Activated CD8-positive, alpha-beta memory T cell treated with anti-CD3 and anti-CD28 coated beads, Interleukin-2, amount 50 U/mL, for 4 hours (primary cell): ENCODE measurements at places on chromosomes 12 and 14.

DNA sequence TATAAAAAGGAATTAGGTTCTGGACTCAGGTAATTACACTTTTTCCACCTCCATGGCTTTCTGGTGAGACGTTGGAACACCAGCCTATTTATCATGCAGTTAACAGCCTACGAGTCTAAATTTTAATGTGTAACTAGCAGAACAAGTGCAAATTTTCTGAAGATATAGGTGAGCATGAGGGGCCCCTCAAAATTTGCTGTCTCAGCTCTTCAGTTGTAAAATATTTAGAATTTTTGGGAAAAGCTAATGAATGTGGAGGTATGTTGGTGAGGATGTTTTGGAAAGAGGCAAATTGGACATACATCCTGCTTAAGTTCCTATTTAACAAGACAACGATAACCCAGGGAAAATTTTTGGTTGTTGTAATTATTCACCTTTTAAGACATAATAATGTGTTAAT is 25.3 kb upstream of the BCAT1 start:
- no peak for DNase-seq

- DNase-seq: no peak
Observed at GRCh38 chr12:25328072-25328712, 77.5 kb upstream of the KRAS start.

- no peak for DNase-seq
Observed at GRCh38 chr12:119207063-119207560, 28.4 kb downstream of the HSPB8 start.

DNA sequence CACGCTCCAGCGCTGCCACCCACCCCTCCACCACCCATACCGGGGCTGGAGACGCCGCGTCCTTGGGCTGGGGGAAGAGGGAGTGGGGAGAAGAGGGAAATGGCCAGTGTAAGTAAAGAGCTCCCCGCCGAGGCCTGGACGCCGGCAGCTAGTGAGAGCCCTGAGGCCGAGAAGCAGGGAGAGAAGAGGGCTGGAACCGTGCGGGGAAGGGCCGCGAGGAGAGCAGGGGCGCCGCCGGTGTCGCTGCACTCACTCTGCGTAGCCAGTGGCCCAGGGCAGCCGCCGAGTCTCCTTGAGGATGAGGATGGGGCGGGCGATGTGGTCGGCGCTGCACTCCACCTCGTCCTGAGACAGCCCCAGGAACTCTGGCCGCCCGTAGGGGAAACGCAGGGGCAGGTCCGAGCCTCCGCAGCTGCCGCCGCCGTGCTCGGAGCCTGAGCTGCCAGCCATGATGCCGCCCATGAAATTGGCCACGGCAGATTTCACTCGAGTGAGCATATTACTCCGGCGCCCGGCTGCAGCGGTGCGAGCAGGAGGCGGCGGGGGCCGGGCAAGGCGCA is 631 bp downstream of the PPM1H start:
- no peak for DNase-seq

- no peak for DNase-seq
Observed at GRCh38 chr12:121892673-121893561, 4.3 kb downstream of the PSMD9 start.

- no peak for DNase-seq
Observed at GRCh38 chr12:98757455-98757854, 112.4 kb downstream of the APAF1 start.

DNA sequence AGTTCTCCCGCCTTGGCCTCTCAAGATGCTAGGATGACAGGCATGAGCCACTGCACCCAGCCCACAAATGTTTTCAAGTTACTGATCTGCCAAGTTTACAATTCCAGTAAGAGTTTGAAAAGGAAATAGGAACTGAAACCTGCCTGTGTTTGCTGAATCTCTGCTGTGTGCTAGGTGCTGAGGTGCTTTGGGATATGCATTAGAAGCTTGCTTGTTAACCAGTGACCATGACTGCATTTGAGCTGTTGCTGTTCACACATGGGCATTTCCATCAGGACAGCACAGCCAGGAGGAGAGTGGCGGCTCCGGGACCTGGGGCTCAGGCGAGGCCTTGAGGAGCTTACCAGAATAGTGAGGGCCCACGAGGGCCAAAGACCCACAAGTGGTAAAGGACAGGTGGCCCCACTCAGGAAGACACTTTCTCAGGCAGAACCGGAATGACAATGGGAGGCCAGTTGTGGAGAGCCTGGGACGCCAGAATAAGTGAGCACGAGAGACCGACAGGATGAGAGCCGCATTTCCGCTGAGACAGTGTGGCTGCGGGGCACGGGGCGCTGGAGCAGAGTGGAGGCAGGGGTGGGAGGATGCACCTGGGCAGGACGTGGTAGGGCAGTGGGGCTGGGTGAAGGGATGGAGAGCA is 54.5 kb upstream of the MMP17 start:
- no peak for DNase-seq

GRCh38 chr12:30691122-30691879 is 4.4 kb downstream of the IPO8 start:
- DNase-seq: no peak

DNA sequence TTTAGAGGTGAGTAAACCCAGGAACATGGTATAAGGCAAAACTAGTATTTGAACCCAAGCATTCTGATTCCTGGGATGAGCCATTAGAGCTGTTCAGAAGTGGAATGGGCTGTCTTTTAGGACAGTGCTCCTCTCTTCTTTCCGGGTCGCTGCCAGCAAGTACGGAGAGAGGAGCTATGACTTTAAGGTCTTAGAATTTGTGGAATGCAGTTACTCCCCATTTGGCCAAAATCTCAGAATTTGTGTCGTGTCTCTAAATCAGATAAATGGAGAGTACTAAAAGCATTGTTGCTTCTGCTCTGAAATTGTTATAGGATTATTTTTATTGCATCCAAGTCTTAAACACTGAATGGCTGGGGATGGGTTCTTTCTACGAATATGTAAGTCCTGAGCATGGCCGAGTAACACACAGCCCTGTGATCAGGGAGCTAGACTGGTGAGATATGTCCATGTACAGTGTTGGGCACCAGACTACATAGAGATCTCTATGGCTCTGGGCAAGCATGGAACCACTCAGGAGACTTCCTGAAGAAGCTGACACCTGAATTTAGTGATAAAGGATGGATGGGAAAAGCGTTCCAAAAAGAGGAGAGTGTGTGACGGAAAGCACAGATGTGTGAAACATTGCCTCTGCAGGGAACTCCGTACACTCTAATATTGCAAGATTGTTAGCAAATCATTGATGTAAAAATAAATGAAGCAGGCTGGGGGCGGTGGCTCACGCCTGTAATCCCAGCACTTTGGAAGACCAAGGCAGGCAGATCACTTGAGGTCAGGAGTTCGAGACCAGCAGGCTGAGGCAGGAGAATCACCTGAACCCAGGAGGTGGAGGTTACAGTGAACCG is 184.7 kb downstream of the SRGAP1 start:
- DNase-seq: no peak

- no peak for DNase-seq
Observed at GRCh38 chr12:62106547-62107185, 153.5 kb upstream of the USP15 start.

- no peak for DNase-seq
Observed at GRCh38 chr14:56580221-56580711, 668 bp downstream of the TMEM260 start.

DNA sequence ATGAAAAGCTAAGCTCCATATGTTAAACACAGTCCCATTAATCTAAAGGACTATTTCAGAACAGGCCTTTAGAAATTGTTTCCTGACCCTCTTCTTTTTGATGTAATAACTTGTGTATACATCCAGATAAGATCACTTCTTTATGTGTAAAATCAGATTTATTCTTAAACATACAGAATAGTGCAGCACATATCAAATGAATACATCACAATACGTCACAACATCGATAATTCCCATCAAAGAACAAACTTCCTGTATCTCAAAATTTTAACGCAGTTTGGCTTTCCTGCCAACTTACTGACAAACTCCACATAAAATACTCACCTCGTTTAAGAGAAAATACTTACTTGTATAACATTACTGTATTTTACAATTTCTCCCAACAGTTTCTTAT is 108.7 kb downstream of the ITPR2 start:
- DNase-seq: no peak

GRCh38 chr12:1870086-1870485 is 48.4 kb downstream of the CACNA2D4 start:
- DNase-seq: no peak

- DNase-seq: peak; percentile 51
Observed at GRCh38 chr12:26097046-26097878, 27.6 kb downstream of the BHLHE41 start.

GRCh38 chr14:63759456-63759855 is 31.6 kb upstream of the SGPP1 start:
- no peak for DNase-seq

GRCh38 chr12:83313827-83314226 is 627.1 kb downstream of the TMTC2 start:
- no peak for DNase-seq

GRCh38 chr14:100717386-100717785 is 9.3 kb upstream of the DLK1 start:
- DNase-seq: no peak

DNA sequence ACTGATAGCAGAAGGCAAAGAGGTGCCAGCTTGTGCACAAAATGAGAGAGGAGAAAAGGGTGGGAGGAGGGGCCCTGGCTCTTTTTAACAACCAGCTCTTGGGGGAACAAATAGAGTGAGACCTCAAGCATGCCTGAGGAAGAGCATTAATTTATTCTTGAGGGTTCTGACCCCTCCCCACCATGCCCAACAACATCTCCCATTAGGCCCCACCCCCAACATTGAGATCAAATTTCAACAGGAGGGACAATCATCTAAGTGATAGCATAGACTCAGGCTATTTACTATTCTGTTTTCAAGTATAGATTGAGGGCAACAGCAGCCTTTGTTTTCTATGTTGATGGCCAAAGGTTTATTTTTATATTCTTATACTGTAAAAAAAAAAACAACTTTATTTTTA is 59.7 kb downstream of the FUT8 start:
- DNase-seq: no peak

DNA sequence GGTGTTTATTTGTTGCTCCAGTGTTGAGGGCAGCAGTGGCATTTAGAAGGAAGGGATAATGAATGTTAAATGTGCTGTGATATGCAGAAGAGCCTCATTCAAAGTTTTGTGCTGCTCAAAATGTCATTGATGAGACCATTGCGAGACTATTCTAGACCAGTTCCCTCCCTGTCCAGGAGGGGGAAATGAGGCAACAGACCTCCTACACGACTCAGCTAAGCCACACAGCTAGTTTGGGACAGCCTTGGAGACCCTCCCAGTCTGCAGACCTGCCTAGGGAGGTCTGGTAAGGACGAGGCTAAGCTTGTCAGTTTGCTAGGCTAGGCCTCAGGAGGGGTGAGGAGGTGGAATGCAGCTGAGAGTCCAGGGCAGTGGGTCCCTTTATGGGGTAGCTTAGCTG is 116.0 kb downstream of the NRXN3 start:
- no peak for DNase-seq

DNA sequence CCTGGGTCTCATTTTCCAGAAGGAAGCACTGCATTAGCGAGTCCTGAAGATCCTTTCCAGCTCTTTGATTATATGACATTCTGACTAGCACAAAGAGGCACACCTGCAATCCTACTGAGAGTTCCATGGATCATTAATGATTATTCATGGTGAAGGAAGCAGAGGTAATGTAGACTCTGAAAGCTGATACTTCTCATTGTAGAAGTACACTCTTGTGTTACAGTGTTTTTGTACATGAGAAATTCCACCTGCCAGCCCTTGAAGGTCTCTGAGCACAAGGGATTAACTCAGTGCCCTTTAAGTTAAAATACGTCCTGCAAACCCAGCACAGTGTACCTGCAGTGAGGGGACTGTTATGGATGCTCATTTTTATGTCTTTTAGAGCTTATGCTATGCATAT is 558.8 kb upstream of the FBXO33 start:
- no peak for DNase-seq

DNA sequence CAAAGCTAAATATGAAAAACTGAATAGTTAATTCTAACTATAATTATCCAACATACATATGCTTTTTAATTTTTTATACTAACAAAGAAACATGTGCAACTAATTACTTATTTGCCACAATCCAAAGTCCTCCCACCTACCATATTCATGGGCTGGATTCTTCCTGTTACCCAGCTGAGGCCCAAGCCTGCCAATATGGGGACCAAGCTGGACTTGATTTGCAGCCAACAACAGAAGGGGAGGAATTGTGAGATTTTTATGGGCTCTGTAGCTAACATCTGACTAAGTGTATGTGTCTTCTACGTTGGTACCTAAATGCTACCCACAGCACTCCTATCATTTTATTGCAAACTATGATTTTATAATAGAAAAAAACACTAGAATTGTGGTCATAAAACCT is 13.1 kb upstream of the ANKS1B start:
- DNase-seq: no peak

- DNase-seq: peak; percentile 61
Observed at GRCh38 chr14:106694638-106695393, 1168.4 kb downstream of the TMEM121 start.

- no peak for DNase-seq
Observed at GRCh38 chr12:130818272-130818634, 20.8 kb downstream of the STX2 start.

GRCh38 chr12:1800401-1801302 is 19.7 kb upstream of the LRTM2 start:
- DNase-seq: no peak

DNA sequence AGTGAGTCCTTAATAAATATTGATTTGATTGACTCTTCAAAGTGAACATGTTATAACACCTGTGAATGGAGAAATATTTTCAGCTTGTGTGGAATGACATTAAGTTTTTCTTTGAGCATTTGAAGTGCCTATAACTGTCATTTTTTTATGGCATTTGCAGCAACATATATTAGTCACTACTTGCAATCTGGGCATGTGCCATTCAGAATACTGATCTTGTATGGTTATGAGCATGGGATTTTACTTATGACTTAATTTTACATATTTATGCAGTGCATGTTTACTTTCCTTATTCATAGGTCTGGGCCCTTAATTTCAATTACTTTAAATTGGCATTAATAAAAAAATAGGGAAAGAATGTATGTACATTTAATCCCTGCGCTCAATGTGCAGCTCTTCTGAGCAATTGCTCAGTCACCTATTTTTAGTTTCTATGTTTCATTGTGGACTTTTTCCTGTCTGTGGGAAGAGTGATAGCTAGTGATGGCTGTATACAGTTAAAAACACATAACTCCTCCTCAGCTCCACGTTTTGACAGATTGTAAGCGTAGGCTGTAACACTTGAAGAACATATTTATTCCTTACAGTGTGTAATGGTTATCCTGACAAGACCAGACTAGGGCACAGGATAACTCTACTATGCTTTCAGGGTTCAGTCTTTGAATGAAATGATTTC is 339.6 kb downstream of the SNAPC1 start:
- DNase-seq: no peak

- no peak for DNase-seq
Observed at GRCh38 chr14:68444449-68445168, 348.3 kb downstream of the ZFP36L1 start.

DNA sequence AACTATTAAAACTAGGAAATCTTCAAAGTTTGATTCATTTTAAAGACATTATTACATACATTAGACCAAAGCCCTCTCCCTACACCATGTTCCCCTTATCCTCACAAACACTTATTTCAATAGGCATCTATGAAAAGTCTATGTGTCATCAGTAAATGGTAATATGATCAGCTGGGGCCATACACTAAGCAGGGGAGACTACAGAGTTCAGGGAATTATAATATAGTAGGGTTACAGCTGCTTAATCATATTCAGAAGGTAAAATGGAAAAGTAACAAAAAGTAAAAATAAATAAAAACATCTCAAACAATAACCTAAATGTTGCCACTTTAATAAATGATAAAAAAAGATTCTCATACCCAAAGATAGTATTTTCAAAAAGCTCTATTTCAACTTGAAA is 29.1 kb downstream of the PAWR start:
- DNase-seq: no peak
